ENCODE measurements at places on chromosomes 12 and 14. TPM values are rescaled to one million over a fixed set of nuclear protein-coding genes. Genes with fewer than 3 reads are reported as not detected.

- H3K4me3 ChIP-seq = no peak overlapping the region
- no peak for DNase-seq
- no peaks in the 10 kb centered on the region for H3K36me3 ChIP-seq
- no peaks in the 10 kb centered on the region for H3K4me1 ChIP-seq
- H3K27ac ChIP-seq = no peak overlapping the region
Observed at GRCh38 chr12:122004633-122005071, 17.0 kb upstream of the BCL7A start.

- H3K4me1 ChIP-seq = no peaks in the 10 kb centered on the region
- H3K4me3 ChIP-seq = no peak overlapping the region
- H3K27me3 ChIP-seq = no peaks in the 10 kb centered on the region
- no peak overlapping the region for H3K27ac ChIP-seq
- peaks cover 4% of the 10 kb centered on the region for H3K36me3 ChIP-seq
Observed at GRCh38 chr12:7004287-7004803, 13.9 kb downstream of the LPCAT3 start.

DNA sequence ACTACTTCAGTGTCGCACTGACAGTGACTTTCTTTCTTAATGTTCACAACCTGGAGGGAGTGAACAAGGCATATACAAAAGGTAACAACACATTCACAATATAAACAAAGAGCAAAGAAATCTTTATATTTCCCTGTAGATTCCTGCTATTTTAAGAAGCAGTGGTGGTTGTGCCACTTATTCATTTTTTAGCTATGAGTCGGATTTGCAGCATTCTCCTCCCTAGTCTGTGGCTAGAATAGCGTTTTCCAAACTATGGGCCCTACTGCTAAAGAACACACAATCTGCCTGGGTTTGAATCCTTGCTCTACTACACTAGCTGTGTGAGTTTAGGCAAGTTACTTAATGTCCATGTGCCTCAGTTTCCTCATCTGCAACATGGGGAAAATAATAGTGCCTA is 18.6 kb upstream of the MDM1 start:
- no peak overlapping the region for H3K4me3 ChIP-seq
- H3K36me3 ChIP-seq = no peaks in the 10 kb centered on the region
- H3K27ac ChIP-seq = no peak overlapping the region
- no peak for DNase-seq
- peaks cover 3% of the 10 kb centered on the region for H3K27me3 ChIP-seq

DNA sequence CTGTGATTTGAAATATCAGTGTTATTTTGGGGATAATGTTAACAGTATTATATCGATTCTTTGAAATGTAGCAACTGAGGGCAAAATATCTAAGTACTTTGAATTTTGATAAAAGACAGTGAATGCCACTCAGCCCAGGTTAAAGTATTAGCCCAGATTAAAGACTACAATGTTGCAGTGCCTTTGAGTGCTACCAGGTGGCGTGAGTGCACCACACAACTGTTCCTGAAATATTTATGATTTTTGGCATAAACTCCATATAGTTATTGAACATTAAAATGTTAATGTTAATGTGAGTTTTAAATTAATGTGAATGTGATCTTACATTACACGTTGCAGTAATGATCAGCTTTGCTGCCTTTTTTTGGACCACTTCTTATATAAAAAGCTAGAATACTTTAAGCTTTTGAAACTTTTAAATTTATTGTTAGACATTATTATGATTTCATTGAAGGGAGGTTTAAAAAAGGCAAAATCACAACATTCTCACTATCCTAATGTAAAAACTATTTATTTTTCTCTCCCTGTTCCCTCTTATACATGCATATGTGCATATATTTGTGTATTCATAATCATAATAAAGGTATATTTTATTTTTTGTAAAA is 22.5 kb downstream of the MRPS35 start:
- H3K27me3 ChIP-seq = no peaks in the 10 kb centered on the region
- H3K4me1 ChIP-seq = no peaks in the 10 kb centered on the region
- no peak for DNase-seq

- H3K4me1 ChIP-seq = no peaks in the 10 kb centered on the region
- no peaks in the 10 kb centered on the region for H3K36me3 ChIP-seq
- no peak for DNase-seq
Observed at GRCh38 chr12:3105690-3106479, 28.7 kb downstream of the TSPAN9 start.

- no peak overlapping the region for H3K4me3 ChIP-seq
- no peaks in the 10 kb centered on the region for H3K36me3 ChIP-seq
- no peaks in the 10 kb centered on the region for H3K27me3 ChIP-seq
- DNase-seq = no peak
- no peaks in the 10 kb centered on the region for H3K4me1 ChIP-seq
Observed at GRCh38 chr12:101001669-101002068, 207.1 kb downstream of the ANO4 start.

- DNase-seq = no peak
- H3K4me1 ChIP-seq = peaks cover 4% of the 10 kb centered on the region
- no peaks in the 10 kb centered on the region for H3K27me3 ChIP-seq
- no peak overlapping the region for H3K27ac ChIP-seq
- H3K36me3 ChIP-seq = no peaks in the 10 kb centered on the region
Observed at GRCh38 chr12:116339062-116339461, 61.6 kb upstream of the MED13L start.

- H3K27me3 ChIP-seq = no peaks in the 10 kb centered on the region
- no peak overlapping the region for H3K4me3 ChIP-seq
- no peak overlapping the region for H3K27ac ChIP-seq
Observed at GRCh38 chr14:36212577-36212976, 36.1 kb upstream of the PTCSC3 start.

DNA sequence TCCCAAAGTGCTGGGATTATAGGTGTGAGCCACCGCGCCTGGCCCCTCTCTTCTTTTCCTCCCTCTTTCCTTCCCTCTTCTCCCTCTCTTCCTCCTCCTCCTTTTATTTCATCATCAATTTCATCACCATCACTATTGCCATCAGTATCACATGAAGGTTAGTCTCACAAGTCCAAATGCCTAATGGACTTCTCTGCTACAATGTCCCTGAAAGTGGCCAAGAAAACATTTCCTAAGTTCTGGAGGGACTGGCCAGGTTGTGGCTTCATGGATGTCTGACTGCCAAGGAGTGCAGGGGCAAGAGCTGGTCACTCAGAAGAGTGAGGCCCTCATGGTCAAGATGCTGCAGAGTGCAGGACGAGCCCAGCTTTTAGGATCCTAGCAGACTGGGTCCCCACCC is 97.6 kb downstream of the SYNE3 start:
- no peak overlapping the region for H3K4me3 ChIP-seq
- no peak overlapping the region for H3K27ac ChIP-seq
- no peaks in the 10 kb centered on the region for H3K36me3 ChIP-seq
- H3K27me3 ChIP-seq = no peaks in the 10 kb centered on the region

GRCh38 chr12:132276827-132277373 is 52.5 kb downstream of the GALNT9 start:
- no peak for DNase-seq
- H3K4me3 ChIP-seq = no peak overlapping the region
- H3K4me1 ChIP-seq = peaks cover 10% of the 10 kb centered on the region
- H3K27me3 ChIP-seq = no peaks in the 10 kb centered on the region
- H3K27ac ChIP-seq = no peak overlapping the region

DNA sequence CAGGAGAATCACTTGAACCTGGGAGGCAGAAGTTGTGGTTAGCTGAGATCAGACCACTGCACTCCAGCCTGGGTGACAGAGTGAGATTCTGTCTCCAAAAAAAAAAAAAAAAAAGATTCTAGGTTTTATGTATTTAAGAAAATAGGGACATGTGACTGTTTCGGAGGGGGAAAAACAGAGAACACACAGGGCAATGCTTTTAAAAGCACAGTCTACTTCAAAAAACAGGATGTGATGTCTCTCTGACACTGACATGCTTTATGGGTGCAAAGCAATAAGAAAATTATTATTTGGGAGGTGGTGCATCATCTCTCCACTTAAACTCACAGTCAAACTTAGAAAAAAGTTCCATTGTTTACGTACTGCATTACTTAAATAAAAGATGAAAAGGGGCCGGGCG is 28.7 kb downstream of the CLIP1 start:
- no peak for DNase-seq
- no peak overlapping the region for H3K27ac ChIP-seq
- H3K4me3 ChIP-seq = no peak overlapping the region
- no peaks in the 10 kb centered on the region for H3K27me3 ChIP-seq

- H3K27ac ChIP-seq = no peak overlapping the region
- no peak for DNase-seq
- H3K4me1 ChIP-seq = peaks cover 4% of the 10 kb centered on the region
- H3K4me3 ChIP-seq = no peak overlapping the region
- no peaks in the 10 kb centered on the region for H3K36me3 ChIP-seq
Observed at GRCh38 chr12:22855456-22855855, 230.5 kb downstream of the ETNK1 start.

DNA sequence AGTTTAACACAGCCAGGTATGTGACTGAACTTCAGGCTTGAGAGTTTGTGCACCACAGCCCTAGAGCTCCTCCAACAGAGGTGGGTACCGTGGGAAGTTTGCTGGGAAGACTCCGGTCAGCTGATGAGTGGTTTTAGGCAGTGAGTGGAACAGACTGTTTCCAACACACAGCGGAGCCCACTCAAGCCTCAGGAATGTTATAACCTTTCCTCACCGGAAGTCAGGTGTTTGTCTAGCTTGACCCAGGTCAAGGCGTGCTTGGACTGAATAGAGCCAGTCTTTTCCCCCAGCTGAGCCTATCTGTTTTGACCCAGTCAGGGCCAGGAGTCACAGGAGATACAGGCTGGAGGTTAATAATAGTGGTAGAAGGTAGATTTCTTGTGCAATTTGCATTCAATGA is 138.4 kb upstream of the PARP11 start:
- no peaks in the 10 kb centered on the region for H3K27me3 ChIP-seq
- H3K27ac ChIP-seq = no peak overlapping the region
- no peak overlapping the region for H3K4me3 ChIP-seq
- H3K4me1 ChIP-seq = no peaks in the 10 kb centered on the region
- no peak for DNase-seq
- H3K36me3 ChIP-seq = no peaks in the 10 kb centered on the region

- DNase-seq = no peak
- no peaks in the 10 kb centered on the region for H3K36me3 ChIP-seq
- H3K27me3 ChIP-seq = no peaks in the 10 kb centered on the region
- no peak overlapping the region for H3K4me3 ChIP-seq
Observed at GRCh38 chr12:104604070-104604994, 147.6 kb downstream of the CHST11 start.

GRCh38 chr12:95942101-95942523 is 302 bp downstream of the CCDC38 start:
- peaks cover 10% of the 10 kb centered on the region for H3K27me3 ChIP-seq
- no peaks in the 10 kb centered on the region for H3K36me3 ChIP-seq
- H3K27ac ChIP-seq = no peak overlapping the region
- H3K4me3 ChIP-seq = peak overlapping the region; percentile 95
- no peaks in the 10 kb centered on the region for H3K4me1 ChIP-seq
- no peak for DNase-seq

GRCh38 chr12:120397824-120398540 is 29.0 kb upstream of the MSI1 start:
- no peaks in the 10 kb centered on the region for H3K36me3 ChIP-seq
- H3K4me1 ChIP-seq = peaks cover 19% of the 10 kb centered on the region
- no peak overlapping the region for H3K4me3 ChIP-seq
- H3K27ac ChIP-seq = no peak overlapping the region
- H3K27me3 ChIP-seq = no peaks in the 10 kb centered on the region

DNA sequence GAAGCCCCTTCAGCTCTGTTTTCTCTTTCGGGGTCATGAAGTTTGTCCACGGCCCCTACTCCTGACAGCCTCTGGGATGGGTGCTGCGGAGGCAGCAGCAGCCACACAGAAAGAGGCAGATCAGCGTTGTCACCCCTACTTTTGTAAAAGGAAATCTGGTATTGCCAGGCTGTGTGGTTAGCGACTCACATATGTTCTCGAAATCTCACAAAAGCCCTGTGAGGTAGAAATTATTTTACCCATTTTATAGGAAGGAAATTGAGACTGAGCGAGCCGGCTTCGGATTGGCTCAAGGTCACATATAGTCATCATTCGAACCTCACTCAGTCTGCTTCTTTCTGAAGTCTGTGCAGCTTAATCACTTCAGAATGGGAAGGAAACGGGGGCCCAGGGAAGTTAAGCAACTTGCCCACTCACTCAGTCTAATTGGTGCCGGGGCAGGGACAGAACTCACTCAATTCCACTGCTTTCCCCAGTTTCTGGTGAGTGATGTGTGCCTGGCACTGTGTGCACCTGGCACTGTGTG is 1.1 kb upstream of the CKAP4 start:
- no peak for DNase-seq
- no peaks in the 10 kb centered on the region for H3K4me1 ChIP-seq

GRCh38 chr12:40646456-40646855 is 45.8 kb upstream of the CNTN1 start:
- H3K4me3 ChIP-seq = no peak overlapping the region
- peaks cover 2% of the 10 kb centered on the region for H3K4me1 ChIP-seq
- H3K36me3 ChIP-seq = no peaks in the 10 kb centered on the region
- no peak overlapping the region for H3K27ac ChIP-seq
- H3K27me3 ChIP-seq = peaks cover 1% of the 10 kb centered on the region
- no peak for DNase-seq

DNA sequence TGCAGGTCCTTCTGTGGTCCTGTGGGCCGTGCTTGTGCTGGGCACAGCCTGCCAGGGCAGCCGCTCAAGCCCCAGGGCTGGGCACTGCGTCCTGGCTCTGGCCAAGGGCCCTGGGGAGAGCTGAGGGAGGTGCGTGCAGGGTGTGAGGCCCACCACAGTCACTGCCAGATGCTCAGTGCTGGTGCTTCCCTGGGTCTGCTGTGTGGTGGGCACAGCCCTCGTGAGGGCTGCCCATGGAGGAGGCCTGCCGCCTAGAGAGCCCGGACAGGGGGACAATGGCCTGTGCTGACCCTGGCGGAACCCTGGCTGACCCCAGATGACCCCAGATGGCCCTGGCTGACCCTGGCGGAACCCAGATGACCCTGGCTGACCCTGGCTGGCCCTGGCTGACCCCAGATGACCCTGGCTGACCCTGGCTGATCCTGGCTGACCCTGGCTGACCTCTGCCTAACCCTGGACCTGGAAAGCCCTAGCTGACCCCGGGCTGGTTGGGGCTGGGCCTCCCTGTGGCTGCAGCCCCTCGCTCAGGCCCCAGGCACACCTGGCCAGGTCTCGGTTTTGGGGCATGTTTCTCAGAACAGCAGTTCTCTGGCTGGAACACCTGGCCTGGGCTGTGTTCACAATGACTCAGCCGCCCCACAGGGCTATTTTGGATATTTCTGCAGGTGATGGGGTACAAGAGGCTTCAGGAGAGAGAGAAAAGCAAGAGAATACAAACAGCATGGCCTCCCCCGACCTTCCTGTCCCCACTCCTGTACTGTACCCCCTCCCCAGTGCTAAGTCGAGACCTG is 55.4 kb downstream of the TMEM121 start:
- no peaks in the 10 kb centered on the region for H3K36me3 ChIP-seq
- no peaks in the 10 kb centered on the region for H3K4me1 ChIP-seq
- H3K4me3 ChIP-seq = no peak overlapping the region
- DNase-seq = no peak
- H3K27ac ChIP-seq = no peak overlapping the region
- H3K27me3 ChIP-seq = no peaks in the 10 kb centered on the region

Gene TCTN1
- 16.4 TPM for total RNA-seq

Gene P2RX2
- 0.84 TPM for total RNA-seq

Gene RPS26
- total RNA-seq = 64.3 TPM

Gene TUNAR
- total RNA-seq = 63.9 TPM

Gene OR4E2
- total RNA-seq = not detected

Gene GLT1D1
- total RNA-seq = 3.6 TPM

Gene ALX1
- total RNA-seq = 0.80 TPM

Gene TCL1B
- 9.6 TPM for total RNA-seq

Gene ACVRL1
- total RNA-seq = not detected

Gene SOX5
- total RNA-seq = 2.6 TPM

Measured in H1 (cell line).